Suprapubic skin (tissue), 4 donors: ENCODE measurements at places on chromosomes 4 and X. TPM values are rescaled to one million over a fixed set of nuclear protein-coding genes. Genes with fewer than 3 reads are reported as not detected.

The TMSB15A gene
- total RNA-seq, result not detected

The ODAPH gene
- total RNA-seq, result not detected

The POF1B gene
- total RNA-seq, result 330 TPM

The TLR7 gene
- 0.38 TPM for total RNA-seq

The GUCY1B1 gene
- total RNA-seq, result 5.6 TPM

The HMX1 gene
- not detected for total RNA-seq

The REPS2 gene
- 8.7 TPM for total RNA-seq

The PSAPL1 gene
- 114 TPM for total RNA-seq

The ADGRG2 gene
- 2.0 TPM for total RNA-seq

The NWD2 gene
- total RNA-seq, result 0.83 TPM

The DMRTC1 gene
- total RNA-seq, result not detected

The AKAP14 gene
- not detected for total RNA-seq

The SLC39A8 gene
- 24.1 TPM for total RNA-seq

The AIFM1 gene
- total RNA-seq, result 9.6 TPM

The AMBN gene
- total RNA-seq, result not detected

The PPEF1 gene
- 0.26 TPM for total RNA-seq

The PARM1 gene
- 27.4 TPM for total RNA-seq

The CACNA1F gene
- 0.40 TPM for total RNA-seq

The NAP1L3 gene
- total RNA-seq, result 0.26 TPM

The IL1RAPL1 gene
- total RNA-seq, result not detected

The TCEAL8 gene
- total RNA-seq, result 46.9 TPM

The CD99L2 gene
- total RNA-seq, result 21.5 TPM

The BEX5 gene
- total RNA-seq, result 7.1 TPM

The HELT gene
- 1.2 TPM for total RNA-seq

The PABPC1L2B gene
- not detected for total RNA-seq

The MAGEC2 gene
- total RNA-seq, result not detected

The NUDT9 gene
- total RNA-seq, result 31.5 TPM

The EVC2 gene
- 22.2 TPM for total RNA-seq
